ENCODE measurements at places on chromosomes 7 and 10.
A peak's percentile ranks its signal among the peaks of the same experiment; 100 is the strongest.

DNA sequence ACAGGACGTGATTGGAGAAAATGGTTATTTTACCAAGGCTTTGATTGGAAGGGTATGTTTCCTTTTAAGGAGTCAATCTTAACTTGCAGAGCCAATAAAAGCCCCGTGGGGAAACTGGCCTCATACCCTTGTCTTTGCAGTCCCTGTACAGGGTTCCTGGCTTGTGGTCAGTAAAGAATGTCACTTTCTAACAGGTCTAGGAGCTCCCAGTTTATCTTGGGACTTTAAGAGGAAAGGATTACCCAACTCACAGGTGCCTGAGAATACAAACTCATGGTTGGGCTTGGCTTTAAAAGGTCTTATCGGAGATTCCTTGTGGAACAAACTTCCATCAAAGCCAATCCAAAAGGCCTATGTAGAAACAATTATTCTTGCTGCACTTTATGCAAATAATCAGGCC is 221.8 kb downstream of the PHF14 start:
- no peak for DNase-seq

GRCh38 chr10:43843321-43844101 is 194.8 kb upstream of the ZNF32 start:
- DNase-seq: peak; percentile 80

DNA sequence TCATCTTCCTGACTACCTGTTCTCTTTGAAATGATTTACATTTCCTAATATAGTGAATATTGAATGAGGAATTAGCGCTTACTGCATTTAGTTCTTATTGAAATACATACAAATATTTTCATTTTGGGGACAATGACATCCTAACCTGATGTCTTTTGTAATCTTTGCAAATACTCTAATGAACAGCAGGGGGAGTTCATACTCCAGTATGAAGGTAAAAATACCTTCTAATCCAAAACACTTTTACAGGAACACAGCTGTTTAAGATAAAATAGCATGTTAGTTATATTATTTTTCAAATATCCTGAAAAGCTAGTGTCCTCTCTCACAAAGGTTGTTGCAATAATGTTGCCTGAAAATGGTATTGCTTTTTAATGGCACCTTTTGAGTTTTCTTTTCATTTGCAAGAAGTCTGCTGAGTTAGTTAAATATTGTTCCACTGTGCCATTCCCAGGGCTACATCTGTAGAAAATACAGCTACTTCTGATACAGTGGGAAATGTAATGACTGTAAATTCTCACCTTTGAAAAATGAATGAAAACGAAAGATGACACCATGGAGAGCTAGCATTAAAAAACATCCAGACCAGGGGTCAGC is 400.0 kb downstream of the PHF14 start:
- DNase-seq: no peak

GRCh38 chr7:150379441-150380379 is 580 bp downstream of the ZNF775 start:
- DNase-seq: no peak

DNA sequence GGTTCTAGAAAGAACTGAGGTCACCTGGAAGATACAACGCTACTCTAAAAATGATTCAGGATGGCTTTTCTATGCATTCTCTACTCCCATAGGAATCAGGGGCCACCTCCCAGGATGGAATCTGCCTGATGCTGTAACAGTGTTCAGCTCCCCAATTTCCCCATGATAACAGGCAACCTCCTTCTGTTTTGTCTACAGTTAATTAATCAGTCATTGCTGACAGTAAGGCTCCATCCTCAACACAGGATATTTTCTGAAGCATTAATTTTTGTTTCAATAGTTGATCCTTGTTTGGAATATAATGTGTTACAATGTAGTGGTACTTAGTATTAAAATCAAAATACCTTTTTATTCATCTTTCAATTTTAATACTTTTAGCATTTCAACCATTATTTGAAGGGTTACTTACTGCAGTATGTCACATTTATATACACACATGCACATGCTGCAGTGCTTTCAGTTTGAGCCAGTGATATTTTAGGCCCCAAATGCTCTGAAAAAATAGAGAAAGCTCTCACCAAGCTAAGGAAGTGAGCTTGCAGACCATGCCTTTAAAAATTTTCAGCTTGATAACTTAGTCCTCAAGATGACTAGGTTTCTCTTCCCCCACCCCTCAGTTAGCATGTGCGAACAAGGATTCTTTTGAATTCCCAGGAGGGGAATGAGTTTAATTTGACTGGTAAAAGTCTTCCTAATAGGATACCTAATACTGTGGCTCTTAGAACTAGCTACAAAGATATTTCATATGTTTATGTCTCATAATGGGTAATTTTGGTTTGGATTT is 592 bp upstream of the PIK3CG start:
- no peak for DNase-seq

DNA sequence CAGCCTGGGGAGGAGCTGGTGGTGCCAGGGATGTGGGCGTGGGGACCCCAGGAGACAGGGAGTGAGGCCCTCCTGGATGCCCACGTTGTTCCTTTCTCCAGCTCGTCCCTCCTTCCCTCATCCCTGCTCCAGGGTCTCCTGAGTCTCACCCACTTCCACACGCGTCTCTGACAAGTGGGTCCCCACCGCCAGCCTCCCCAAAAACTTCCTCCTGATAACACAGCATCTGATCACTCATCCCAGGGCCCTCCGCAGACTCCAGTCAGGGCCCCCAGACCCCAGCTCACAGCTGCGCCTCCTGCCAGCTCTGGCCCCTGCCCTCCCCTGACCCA is 60.6 kb upstream of the INPP5A start:
- no peak for DNase-seq

DNA sequence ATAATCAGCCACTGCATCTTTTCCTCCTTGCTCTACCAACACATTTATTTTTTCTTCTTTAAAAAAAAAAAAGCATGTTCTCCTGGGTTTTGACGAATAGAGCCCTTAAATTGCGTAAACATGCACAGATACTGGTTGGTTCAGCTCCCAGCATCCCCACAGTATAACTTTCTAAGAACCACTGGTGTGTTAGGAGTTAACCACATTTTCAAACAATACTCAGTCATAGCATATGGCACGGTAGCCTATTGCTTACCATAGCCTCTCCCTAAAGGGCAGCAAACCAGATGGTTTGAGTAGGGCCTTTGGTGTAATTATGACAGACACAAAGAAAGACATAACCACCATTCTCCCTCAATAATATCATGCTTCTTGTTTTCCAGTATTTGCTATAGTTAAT is 145.0 kb downstream of the LRRC4 start:
- DNase-seq: no peak

GRCh38 chr10:70475661-70476060 is 2.9 kb upstream of the PALD1 start:
- DNase-seq: no peak

GRCh38 chr10:19546224-19546623 is 270.0 kb upstream of the PLXDC2 start:
- no peak for DNase-seq

GRCh38 chr7:39035903-39036302 is 58.2 kb downstream of the POU6F2 start:
- DNase-seq: no peak

- no peak for DNase-seq
Measured at GRCh38 chr7:14767716-14768425, 134.7 kb downstream of the DGKB start.

- DNase-seq: no peak
Measured at GRCh38 chr10:84416245-84416555, 87.8 kb downstream of the CCSER2 start.

GRCh38 chr10:29132551-29133111 is 156.2 kb upstream of the LYZL1 start:
- DNase-seq: no peak

DNA sequence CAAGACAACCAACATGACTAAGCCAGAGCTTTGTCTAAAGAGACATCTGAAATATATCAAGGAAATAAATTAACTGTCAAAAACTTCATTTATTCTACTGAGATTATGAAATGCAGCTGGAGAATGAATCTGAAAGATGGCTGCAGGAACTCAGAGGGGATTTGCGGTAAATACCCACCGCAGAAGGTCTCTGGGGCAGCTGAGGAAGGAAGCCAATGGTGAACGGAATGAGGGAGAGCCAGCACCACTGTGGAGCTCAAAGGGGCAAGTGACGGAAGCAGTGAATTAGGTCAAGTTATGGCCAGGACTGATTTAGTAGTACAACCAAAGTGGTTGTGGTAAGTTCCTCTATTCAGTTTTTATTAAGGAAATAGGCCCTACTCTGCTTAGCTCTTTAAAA is 215.3 kb upstream of the GLI3 start:
- no peak for DNase-seq

- DNase-seq: no peak
Measured at GRCh38 chr7:37534893-37535610, 86.4 kb upstream of the ELMO1 start.

- DNase-seq: no peak
Measured at GRCh38 chr7:69018200-69018599, 580.1 kb upstream of the AUTS2 start.

DNA sequence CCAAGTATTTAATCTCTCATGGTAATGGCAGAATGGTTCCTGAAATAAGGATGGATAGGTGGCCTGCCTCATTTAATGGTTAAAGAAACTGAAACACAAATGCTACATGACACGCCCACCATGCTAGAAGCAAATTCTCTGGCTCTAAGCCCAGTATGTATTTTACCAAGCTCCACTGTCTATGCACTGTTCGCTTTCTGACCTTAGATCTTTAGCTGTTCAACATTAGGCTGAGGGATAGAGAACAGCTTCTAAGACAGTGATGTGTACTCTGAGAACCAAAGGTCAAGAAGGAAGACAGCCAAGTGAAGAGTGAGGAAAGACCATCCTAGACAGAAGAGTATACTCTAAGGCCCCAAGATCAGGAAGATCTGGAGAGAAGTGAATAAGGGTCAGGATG is 26.6 kb downstream of the FAM3C start:
- no peak for DNase-seq

GRCh38 chr10:82742478-82742877 is 867.5 kb downstream of the NRG3 start:
- DNase-seq: no peak

Measured in psoas muscle (tissue), 8 donors.